ENCODE measurements at places on chromosomes 4 and X.

DNA sequence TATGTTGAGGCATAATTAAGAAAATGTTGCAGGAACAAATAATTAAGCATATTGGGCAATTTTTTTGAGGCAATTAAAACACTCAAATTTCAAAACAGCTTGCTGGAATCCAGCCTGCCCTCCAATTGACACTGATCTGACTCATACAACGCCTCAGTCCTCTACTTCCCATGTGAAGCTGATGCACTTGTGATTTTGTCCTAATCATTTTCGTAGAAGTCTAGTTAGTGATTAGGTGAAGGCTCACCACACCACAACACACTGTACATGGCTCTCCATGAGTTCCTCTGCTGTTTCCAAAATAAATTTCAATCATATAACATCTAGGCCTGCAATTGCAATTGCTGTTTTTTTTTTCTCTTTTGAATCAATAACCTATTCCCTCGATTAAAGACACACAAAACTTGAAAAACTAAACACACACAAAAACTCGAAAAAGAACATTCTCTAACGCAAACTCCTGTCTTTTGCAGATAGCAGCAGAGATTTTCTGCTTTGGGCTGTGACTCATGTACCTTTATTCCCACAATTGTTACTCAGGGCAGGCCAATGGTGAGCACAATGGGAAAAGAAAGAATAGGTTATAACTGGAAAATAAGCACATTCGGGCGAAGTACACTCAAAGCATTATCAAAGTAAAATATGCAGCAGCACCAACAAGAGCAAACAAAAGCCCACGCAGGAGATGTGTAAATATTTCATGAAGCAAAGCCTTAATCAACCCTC lies 1.7 kb downstream of the GPRIN3 start:
- no peak for DNase-seq

- no peak for DNase-seq
Observed at GRCh38 chr4:99117876-99118693, 26.0 kb downstream of the ADH4 start.

DNA sequence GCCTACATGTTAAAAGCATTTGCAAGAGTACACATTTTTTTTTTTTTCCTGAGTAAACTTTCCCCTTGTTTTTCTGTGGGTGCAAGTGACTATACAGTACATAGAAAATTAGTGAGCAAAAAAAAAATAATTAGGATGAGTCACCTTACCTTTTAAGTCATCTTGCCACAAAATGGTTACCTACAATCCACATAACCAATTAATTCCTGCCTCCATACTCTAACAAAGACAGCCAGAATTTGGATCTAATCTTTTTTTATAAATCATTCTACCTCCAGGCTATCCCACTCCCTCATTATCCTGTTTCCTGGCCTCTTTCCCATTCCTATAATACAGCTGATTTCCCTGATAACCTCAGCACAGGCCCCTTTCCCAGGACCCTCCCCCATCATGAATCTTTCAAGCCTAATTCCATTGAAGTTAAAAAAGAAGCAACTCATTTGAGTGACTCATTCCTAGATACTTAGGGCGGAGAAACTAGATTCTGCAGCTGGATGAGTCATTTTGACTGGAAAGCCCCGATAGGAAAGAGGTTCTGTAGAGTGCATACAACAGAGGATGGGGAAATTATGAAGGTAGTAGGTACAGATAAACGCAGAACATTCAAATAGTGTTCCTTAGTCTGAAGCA lies 128.2 kb downstream of the C4orf51 start:
- no peak for DNase-seq

DNA sequence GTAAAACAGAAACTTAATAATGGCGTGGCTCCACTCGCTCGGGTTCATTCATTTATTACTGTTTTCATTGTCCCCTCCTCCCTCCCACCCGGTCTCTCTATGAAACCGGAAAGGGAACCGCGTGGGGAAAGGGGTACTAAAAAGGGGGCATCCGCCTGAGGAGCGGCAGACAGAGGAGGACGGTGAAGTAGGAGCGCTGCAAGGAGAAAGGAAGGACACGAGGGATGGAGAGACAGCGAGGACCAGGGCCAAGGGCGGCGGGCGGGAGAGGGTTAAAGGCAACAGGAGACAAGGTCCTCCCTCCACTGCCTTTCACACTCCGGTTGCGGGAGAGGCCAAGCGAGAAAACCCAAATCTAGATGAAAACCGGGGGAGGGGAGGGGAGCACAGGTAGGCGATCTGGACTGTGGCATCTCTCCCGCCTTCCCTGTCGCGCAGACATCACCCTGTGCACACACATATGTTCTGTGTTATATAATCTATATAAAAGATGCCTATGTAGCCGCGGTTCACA lies 829 bp downstream of the ELOVL6 start:
- DNase-seq = peak; percentile 19

DNA sequence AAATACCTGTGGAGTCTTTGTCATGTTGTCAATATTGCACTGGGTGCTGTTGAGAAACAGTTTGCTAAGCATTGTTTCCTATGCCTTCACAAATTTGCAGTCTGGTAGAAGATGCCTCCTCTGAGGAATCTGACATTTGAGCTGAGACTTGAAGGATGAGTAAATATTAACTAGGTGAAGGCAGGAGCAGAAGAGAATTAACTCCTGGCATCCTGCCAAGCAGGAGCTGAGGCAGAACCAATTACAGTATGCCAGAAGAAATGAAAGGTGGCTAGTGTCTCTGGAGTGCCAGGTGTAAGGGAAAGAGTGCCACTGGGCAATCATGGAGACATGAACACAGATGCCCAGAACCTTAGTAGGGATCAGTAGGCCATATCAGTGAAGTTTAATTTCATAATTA lies 1778.2 kb upstream of the PCDH10 start:
- DNase-seq = no peak

DNA sequence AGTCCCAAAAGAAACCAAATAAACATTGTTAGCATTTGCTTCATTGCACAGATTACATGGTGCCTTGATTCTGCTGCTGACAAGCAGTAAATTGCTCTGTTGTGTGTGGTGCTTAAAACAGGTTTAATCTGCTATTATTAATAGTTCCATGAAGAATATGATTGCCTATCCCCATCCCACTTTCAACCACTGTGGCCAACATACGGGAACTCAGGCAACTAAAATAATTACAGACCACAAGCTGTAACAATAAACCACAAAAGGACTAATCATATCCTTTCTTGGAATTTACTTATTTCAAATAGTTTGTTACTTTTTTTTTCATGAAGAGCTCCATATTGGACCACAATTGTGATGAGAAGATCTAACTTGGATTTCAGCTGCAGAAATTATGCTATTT lies 131.5 kb downstream of the PACRGL start:
- DNase-seq = no peak

GRCh38 chrX:45806410-45807121 lies 605.9 kb upstream of the DIPK2B start:
- peak; percentile 7 for DNase-seq

DNA sequence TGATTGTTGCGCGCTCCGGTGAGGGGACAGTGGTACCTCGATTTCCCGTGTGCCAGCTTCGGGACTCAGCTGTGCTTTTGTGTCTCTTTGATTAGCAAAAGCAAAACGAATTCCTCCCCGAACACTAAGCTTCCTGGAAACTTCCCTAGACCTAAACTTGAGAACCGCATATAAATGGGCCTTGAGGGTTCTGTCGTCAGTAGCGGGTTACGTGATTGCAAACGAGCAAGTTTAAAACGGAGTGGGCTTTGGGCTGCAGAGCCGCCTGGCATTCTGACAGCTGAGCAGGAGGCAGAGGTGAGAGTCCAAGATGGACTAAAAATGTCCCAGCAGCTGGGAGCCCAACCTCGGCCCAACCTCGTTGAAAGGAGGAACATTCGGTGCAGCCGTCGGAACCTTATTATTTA lies 1.2 kb upstream of the TAPT1 start:
- DNase-seq = peak; percentile 12

- DNase-seq = no peak
Observed at GRCh38 chrX:71549986-71550385, 17.1 kb downstream of the OGT start.

GRCh38 chrX:120250522-120251271 lies at the start of gene ZBTB33:
Gene ZBTB33 (plus strand): TSS chrX:120250812. CDS start chrX:120253416, 2,604 bp downstream.
- DNase-seq = peak; percentile 77

DNA sequence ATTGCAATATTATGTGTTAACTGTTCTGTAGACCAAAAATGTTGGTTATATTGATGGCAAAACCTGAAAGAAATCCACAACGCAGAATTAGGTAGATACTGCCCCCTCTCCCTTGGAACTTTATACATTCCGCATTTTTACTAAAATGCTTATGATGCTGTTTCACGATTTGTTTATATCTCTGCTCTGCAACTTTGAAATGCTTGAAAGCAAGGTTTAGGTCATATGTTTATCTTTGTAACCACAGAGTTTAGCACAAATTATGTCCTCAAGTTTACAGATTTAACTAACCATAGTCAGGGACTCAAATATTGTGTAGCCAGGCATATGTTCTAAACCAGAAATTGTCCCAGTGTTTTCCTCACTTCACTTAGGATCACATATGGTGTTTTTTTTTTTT lies 66.1 kb upstream of the H2AZ1 start:
- no peak for DNase-seq

DNA sequence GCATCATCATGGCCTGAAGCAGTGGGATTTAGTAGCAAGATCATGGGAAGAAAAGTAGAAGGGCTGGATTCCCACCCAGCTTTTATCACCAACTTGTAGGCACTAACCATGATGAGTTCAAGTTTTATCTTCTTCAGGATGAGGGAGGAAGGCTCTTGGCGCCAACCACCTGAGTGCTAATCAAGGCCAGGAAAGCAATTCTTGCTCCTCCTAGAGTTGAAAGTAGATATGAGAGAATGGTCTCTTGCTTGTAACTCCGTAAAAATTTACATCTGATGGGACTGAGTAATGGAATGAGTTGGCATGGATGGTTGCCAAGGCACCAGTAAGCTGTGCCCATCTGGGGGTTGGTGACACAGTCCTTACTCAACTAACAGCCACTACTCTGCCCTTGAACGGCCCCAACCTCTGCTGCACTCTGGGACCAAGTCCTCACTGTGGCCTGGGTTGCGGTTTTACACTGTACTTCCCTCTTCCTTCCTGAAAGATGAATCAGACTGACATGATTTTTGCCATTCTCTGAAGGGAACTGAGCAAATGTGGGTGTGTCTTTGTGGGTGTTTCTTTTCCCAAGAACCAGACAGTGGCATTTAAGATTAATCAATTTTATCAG lies 39.4 kb upstream of the NDP start:
- no peak for DNase-seq

GRCh38 chr4:180380733-180381132 lies 1862.5 kb upstream of the TENM3 start:
- no peak for DNase-seq

DNA sequence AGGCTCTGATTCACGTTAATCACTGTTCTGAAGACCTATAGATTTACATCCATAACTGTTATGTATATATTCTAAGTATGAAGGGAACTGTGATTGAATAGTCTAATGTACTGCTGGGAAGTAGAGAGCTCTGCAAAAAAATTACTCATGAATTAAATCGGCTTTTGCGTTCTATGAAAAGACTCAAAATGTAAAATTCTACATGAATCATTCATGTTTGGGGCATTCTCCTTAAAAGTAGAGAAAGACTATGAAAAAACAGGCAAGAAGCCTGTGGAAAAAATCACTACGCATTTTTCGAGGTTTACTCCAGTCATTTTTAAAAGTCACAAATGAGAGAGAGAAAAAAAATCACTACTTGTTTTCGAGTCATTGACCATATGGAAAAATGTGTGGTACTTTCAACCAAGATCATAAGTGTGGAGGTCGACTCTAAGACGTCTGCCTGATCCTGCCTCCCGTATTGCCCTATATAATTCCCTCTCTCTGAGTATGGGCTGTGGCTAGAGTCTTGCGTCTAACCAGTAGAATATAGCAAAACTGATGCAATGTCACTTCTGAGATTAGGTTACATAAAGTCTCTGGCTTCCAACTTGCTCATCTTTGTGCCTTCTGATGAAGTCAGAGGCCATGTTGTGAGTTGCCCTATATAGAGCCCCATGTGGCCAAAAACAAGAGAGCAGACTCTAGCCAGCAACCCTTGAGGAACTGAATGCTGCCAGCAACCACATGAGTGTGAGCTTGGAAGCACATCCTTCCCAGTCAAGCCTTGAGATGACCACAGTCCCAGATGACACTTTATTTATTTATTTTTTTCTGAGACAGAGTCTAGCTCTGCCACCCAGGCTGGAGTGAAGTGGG lies 32.1 kb upstream of the VEGFD start:
- DNase-seq = no peak

DNA sequence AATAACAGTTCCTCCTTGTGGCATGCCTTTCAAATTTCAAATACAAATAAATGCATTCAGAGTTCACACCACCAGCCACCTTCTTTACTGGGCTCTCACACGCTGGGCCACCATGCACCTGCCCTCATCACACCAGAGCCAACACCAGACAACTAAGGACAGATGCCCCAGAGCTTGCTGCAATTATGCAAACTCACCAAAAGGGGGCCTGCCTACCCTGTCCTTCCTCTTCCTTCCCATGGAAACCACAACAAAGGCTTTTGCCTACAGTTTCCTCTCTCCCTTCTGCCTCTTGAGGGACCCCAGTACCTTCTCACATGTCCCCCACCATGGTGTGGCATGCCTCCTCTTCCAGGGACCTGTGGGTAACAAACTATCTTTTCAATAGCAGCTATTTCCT lies 1333.9 kb upstream of the TENM3 start:
- no peak for DNase-seq

GRCh38 chr4:30461218-30461617 lies 259.0 kb upstream of the PCDH7 start:
- DNase-seq = no peak

DNA sequence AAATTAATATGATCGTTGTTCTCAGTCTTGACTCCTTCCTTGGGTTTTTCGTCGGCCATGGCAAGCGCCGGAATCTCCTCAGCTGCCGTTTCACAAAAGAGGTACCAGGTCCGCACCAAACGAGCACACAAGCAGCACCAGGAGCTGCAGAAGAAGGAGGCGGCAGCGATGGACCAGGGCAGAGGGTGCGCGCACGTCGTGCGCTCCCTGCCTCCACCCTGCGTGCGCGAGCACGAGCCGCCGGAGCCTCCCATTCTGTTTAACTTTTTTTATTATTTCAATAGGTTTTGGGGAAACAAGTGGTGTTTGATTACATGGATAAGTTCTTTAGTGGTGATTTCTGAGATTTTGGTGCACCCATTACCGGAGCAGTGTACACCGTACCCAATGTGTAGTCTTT lies 158.2 kb downstream of the PLS3 start:
- no peak for DNase-seq

- no peak for DNase-seq
Observed at GRCh38 chr4:39181520-39181904, 817 bp upstream of the WDR19 start.

DNA sequence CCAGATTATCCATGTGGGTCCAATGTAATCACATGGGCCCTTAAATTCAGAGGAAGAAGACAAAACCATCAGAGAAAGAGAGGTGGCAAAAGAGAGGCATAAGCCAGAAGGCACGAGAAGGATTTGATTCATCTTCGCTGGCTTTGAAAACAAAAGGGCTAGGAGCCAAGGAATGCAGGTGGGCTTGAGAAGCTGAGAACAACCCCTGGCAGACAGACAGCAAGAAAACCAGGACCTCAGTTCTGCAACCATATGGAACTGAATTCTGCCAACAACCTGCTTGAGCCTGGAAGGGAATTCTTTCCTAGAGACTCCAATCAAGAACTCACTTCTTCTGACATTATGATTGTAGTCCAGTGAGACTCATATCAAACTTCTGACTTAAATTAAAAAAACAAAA lies 1531.8 kb downstream of the PCDH7 start:
- no peak for DNase-seq

Data from activated effector memory CD4-positive, alpha-beta T cell treated with Interleukin-2 at 50 U/mL for 16 hours (primary cell).